ENCODE measurements at places on chromosomes 1 and 21. TPM values are rescaled to one million over a fixed set of nuclear protein-coding genes. Genes with fewer than 3 reads are reported as not detected.

DNA sequence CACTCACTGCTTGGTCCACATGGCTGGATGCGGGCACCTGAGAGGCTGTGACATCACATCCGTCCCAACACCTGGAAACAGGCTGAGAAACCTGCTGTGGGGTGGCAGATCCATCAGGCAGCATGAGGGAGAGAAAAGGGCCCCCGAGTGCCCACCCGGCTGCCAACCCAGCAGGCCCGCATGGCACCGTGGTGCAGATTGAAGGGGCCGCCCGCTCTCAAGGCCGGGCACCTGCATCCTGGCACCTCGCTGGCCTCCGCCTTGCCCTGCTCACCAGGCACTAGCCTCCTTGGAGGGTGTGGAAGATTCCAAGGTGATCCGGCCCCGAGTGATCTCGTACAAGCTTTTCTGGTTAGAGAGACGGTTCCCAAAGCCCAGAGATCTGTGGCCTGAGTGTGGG, 110.5 kb downstream of the PRDM16 start:
- H3K36me3 ChIP-seq: no peaks in the 10 kb centered on the region
- H3K4me3 ChIP-seq: no peak overlapping the region
- H3K27ac ChIP-seq: no peak overlapping the region
- no peaks in the 10 kb centered on the region for H3K27me3 ChIP-seq

Gene F11R
- total RNA-seq: 68.6 TPM

GRCh38 chr1:159775716-159776115, 5.0 kb upstream of the DUSP23 start:
- H3K36me3 ChIP-seq: no peaks in the 10 kb centered on the region
- peaks cover 4% of the 10 kb centered on the region for H3K4me1 ChIP-seq
- H3K4me3 ChIP-seq: no peak overlapping the region
- H3K27ac ChIP-seq: no peak overlapping the region
- H3K27me3 ChIP-seq: no peaks in the 10 kb centered on the region

GRCh38 chr21:32312976-32313375, 14.3 kb downstream of the MRAP start:
- H3K4me1 ChIP-seq: peaks cover 6% of the 10 kb centered on the region
- no peak overlapping the region for H3K27ac ChIP-seq
- H3K4me3 ChIP-seq: no peak overlapping the region
- no peak for DNase-seq
- H3K36me3 ChIP-seq: peaks cover 27% of the 10 kb centered on the region

GRCh38 chr1:17588048-17588871, 48.8 kb downstream of the ARHGEF10L start:
- peaks cover 2% of the 10 kb centered on the region for H3K36me3 ChIP-seq
- H3K4me1 ChIP-seq: peaks cover 34% of the 10 kb centered on the region
- H3K27me3 ChIP-seq: no peaks in the 10 kb centered on the region
- peak overlapping the region; percentile 14 for H3K27ac ChIP-seq

GRCh38 chr1:107415241-107415640, 274.4 kb downstream of the NTNG1 start:
- H3K27me3 ChIP-seq: no peaks in the 10 kb centered on the region
- DNase-seq: peak; percentile 34
- no peak overlapping the region for H3K4me3 ChIP-seq
- H3K36me3 ChIP-seq: no peaks in the 10 kb centered on the region
- H3K4me1 ChIP-seq: no peaks in the 10 kb centered on the region

DNA sequence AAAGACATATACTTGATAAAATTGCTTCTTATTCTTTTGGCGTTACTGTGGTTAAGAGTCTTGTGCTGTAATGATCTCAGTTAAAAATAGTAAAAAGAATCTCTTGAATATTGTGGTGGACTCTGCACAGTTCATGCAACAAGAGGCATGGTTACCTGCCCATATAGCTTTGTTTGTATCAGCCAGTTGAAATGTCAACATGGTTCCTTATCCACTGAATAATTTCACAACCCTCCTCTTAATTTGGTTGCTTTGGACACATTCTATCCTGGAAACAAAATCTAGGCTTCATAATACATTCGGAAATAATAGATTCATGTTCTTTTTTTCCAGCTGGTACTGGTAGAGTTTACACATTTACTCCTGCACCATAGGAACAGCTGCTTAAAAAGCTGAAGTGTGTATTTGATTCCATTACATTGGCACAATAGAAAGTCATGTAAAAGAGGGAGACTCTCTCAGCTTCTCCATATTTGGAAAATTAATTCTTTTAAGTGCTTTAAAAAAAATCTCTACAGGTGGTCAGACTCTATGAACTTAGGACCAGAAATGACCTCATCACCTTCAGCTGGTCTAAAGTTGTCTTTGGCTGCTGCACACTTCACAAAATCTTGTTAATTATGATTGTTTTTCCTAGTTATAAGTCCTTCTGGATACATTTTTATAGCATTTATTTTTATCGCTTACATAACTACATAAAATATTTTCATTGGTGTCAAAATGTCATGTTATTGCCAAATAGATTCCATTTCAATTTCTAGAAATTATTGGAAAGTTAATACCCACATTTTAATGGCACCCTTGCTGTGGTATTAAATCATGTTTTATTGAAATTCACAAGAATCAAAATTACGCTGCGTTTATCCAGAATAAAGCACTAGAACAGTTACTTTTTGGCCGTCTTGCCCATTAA, 100.2 kb downstream of the LTN1 start:
- H3K27me3 ChIP-seq: peaks cover 6% of the 10 kb centered on the region
- no peak overlapping the region for H3K27ac ChIP-seq
- H3K4me3 ChIP-seq: no peak overlapping the region
- no peaks in the 10 kb centered on the region for H3K4me1 ChIP-seq
- no peaks in the 10 kb centered on the region for H3K36me3 ChIP-seq

- no peaks in the 10 kb centered on the region for H3K4me1 ChIP-seq
- H3K4me3 ChIP-seq: no peak overlapping the region
- DNase-seq: no peak
- no peaks in the 10 kb centered on the region for H3K36me3 ChIP-seq
Measured at GRCh38 chr1:77182083-77182482, 37.1 kb downstream of the PIGK start.

DNA sequence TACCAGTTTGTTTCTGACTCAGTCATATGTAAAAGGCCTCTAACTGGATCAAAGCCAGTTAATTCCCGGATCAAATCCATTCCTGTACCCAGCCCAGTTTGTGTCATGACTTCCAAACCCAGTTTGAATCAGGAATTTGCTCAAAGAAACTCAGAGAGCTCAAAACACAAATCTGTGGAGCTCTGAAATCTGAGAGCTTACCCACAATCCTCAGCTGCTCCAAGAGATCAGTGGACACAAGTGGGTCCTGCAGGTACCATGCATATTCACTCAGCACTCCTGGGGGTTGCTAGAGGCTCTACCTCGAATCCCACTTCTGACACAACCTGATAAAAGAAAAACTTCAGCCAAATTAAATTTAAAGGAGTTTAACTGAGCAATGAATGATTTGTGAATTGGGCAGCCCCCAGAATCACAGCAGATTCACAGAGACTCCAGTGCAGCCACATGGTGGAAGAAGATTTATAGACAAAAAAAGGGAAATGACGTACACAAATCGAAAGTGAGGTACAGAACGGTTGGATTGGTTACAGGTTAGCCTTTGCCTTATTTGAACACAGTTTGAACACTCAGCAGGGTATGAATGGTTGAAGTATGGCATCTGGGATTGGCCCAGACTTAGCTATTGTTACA, 11.9 kb upstream of the MRPL55 start:
- no peak overlapping the region for H3K27ac ChIP-seq
- no peak for DNase-seq
- no peaks in the 10 kb centered on the region for H3K27me3 ChIP-seq
- H3K36me3 ChIP-seq: no peaks in the 10 kb centered on the region
- no peaks in the 10 kb centered on the region for H3K4me1 ChIP-seq
- H3K4me3 ChIP-seq: no peak overlapping the region

DNA sequence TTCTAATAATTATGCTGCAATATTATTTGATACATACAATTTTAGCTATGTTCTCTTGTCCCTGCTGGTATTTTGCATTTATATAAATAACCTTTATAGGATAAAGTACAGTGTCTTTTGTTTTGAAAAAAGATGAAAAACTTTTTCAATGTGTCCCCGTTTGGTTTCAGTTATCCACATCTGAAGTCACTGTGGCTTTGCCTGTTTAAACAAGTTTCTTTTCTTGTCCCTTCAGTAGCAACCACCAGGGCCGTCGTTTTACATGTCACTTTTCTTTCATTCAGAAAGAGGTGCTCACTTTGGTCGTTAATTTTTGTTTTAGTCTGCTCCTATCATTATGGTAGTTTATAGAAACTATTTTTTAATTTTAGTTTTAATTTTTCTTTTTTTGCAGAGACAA, 41.4 kb downstream of the RABGAP1L start:
- no peak for DNase-seq
- no peaks in the 10 kb centered on the region for H3K27me3 ChIP-seq

GRCh38 chr1:74467786-74468377, 44.5 kb downstream of the LRRC53 start:
- peaks cover 10% of the 10 kb centered on the region for H3K4me1 ChIP-seq
- no peak for DNase-seq
- H3K36me3 ChIP-seq: no peaks in the 10 kb centered on the region
- H3K27ac ChIP-seq: no peak overlapping the region

DNA sequence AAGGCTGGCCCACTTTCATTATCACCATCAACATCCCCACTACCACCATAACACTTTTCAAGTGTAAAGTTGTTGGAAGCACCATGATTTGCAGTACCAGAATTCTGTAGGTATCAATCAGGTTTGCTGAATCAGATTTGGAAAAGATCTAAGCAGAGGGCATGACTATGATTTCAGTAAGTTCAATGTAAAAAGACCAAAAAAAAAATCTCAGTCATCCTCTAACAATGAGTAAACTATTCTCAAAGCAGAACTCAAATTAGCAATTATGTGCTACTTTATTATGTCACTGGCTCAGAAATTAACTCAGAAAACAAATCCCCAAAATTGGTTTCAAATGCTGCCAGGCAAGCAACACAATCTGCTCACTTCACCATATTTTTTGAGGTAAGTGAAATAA, 187.8 kb upstream of the HP1BP3 start:
- no peak overlapping the region for H3K27ac ChIP-seq
- no peaks in the 10 kb centered on the region for H3K4me1 ChIP-seq
- DNase-seq: no peak

Gene TIE1
- total RNA-seq: 0.87 TPM

Gene FCRL4
- 0.48 TPM for total RNA-seq

DNA sequence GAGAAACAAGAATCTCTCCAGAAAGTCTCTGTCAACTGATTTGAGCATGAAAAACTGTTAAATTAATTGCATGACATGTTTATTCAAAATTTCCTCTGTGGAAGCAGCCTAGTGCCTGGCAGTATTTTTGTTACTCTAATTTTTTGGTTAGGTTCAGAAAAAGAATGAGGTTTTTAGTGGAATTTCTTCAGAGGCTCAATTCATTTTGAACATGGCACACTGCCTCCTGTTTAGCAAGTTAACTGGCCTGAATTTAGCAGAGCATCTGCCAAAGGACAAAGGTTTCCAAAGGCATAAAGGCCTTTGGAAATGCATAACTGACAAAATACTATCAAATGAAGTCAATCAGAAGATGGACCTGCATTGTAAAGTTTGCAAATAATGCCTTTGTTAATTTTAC, 1326.5 kb downstream of the PLA2G4A start:
- no peak overlapping the region for H3K4me3 ChIP-seq
- no peaks in the 10 kb centered on the region for H3K4me1 ChIP-seq
- H3K27me3 ChIP-seq: no peaks in the 10 kb centered on the region
- H3K27ac ChIP-seq: no peak overlapping the region
- no peaks in the 10 kb centered on the region for H3K36me3 ChIP-seq

Gene PSEN2
- total RNA-seq: 8.9 TPM

Gene LELP1
- total RNA-seq: not detected

- peaks cover 8% of the 10 kb centered on the region for H3K36me3 ChIP-seq
- H3K4me3 ChIP-seq: no peak overlapping the region
- no peak for DNase-seq
- H3K27me3 ChIP-seq: no peaks in the 10 kb centered on the region
- peak overlapping the region; percentile 14 for H3K27ac ChIP-seq
- peaks cover 43% of the 10 kb centered on the region for H3K4me1 ChIP-seq
Measured at GRCh38 chr1:85566890-85567289, 13.7 kb upstream of the CCN1 start.

GRCh38 chr1:56617141-56617540, 28.0 kb upstream of the PRKAA2 start:
- no peak overlapping the region for H3K4me3 ChIP-seq
- H3K27ac ChIP-seq: no peak overlapping the region

GRCh38 chr1:11324567-11325165, 51.7 kb downstream of the UBIAD1 start:
- no peaks in the 10 kb centered on the region for H3K4me1 ChIP-seq
- no peak for DNase-seq
- peaks cover 16% of the 10 kb centered on the region for H3K27me3 ChIP-seq
- no peaks in the 10 kb centered on the region for H3K36me3 ChIP-seq
- no peak overlapping the region for H3K4me3 ChIP-seq
- no peak overlapping the region for H3K27ac ChIP-seq

DNA sequence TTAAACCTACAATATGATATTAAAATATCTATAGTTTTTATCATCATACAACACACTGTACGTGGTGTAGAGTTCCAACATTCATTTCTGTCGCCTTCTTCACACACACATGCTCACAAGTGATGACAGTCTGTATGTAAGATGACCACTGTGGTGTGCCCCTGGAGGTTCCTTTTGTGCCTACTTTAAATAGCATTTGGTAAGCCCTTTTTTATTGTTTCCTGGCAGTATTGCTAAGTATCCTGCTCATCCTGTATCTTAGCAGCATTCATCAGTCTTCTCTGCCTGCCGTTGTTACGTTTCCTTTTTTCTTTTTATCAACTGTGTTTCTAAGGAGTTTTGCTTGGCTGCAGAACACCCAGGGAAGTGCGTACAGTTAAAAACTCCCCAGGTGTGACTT, 231.4 kb downstream of the CHRM3 start:
- no peaks in the 10 kb centered on the region for H3K36me3 ChIP-seq
- no peak overlapping the region for H3K4me3 ChIP-seq
- no peak for DNase-seq
- no peaks in the 10 kb centered on the region for H3K4me1 ChIP-seq
- H3K27ac ChIP-seq: no peak overlapping the region

Gene PTGS2
- 2.5 TPM for total RNA-seq

Gene GIPC2
- total RNA-seq: not detected

Gene CYP4A22
- not detected for total RNA-seq

Gene GTF2B
- 29.3 TPM for total RNA-seq

Gene PIK3CD
- total RNA-seq: 29.5 TPM

Gene TFF2
- total RNA-seq: not detected

Gene MMP23B
- total RNA-seq: 40.7 TPM

GRCh38 chr1:211660718-211661222, 14.7 kb downstream of the NEK2 start:
- no peak overlapping the region for H3K4me3 ChIP-seq
- H3K4me1 ChIP-seq: no peaks in the 10 kb centered on the region
- no peaks in the 10 kb centered on the region for H3K36me3 ChIP-seq
- no peak overlapping the region for H3K27ac ChIP-seq
- DNase-seq: no peak

Gene TRIM58
- 31.0 TPM for total RNA-seq

GRCh38 chr1:84726593-84727499, 36.6 kb upstream of the SSX2IP start:
- peak; percentile 32 for DNase-seq
- H3K4me3 ChIP-seq: no peak overlapping the region
- H3K4me1 ChIP-seq: peaks cover 8% of the 10 kb centered on the region
- H3K27ac ChIP-seq: no peak overlapping the region
- no peaks in the 10 kb centered on the region for H3K36me3 ChIP-seq

Data from astrocyte (in vitro differentiated cells and primary cell).